ENCODE measurements at places on chromosomes 1 and 21. TPM values are rescaled to one million over a fixed set of nuclear protein-coding genes. Genes with fewer than 3 reads are reported as not detected.

CSF1 gene
- 33.9 TPM for total RNA-seq

MANEAL gene
- total RNA-seq = not detected

LAPTM5 gene
- total RNA-seq = 9.7 TPM

SLC1A7 gene
- not detected for total RNA-seq

SPRR2B gene
- not detected for total RNA-seq

ATAD3C gene
- total RNA-seq = not detected

ARMH1 gene
- total RNA-seq = 0.46 TPM

CENPF gene
- total RNA-seq = 52.4 TPM

IVL gene
- total RNA-seq = not detected

FTCD gene
- not detected for total RNA-seq

CREG1 gene
- total RNA-seq = 11.0 TPM

FABP3 gene
- total RNA-seq = 9.0 TPM

PTGER3 gene
- 0.32 TPM for total RNA-seq

OLIG2 gene
- not detected for total RNA-seq

TAF12 gene
- 39.8 TPM for total RNA-seq

ELAVL4 gene
- total RNA-seq = not detected

COL16A1 gene
- 35.6 TPM for total RNA-seq

RAB3B gene
- total RNA-seq = 5.8 TPM

METTL13 gene
- 22.1 TPM for total RNA-seq

SLC22A15 gene
- total RNA-seq = under 0.01 TPM

ATP1A4 gene
- not detected for total RNA-seq

OR2L5 gene
- total RNA-seq = not detected

LCE2B gene
- total RNA-seq = not detected

SLC45A1 gene
- total RNA-seq = 0.76 TPM

CD247 gene
- not detected for total RNA-seq

KAZN gene
- total RNA-seq = 0.76 TPM

MFSD2A gene
- total RNA-seq = 3.8 TPM

CNN3 gene
- total RNA-seq = 282 TPM

GPR161 gene
- 18.5 TPM for total RNA-seq

ANKRD34A gene
- 0.32 TPM for total RNA-seq

CD1D gene
- total RNA-seq = not detected

SPATA46 gene
- not detected for total RNA-seq

All from epithelial cell of umbilical artery (primary cell).